Ovary (tissue), 10 donors: ENCODE measurements at places on chromosomes 3 and 15.

GRCh38 chr3:38573556-38573955 is 75.9 kb downstream of the SCN5A start:
- no peak for DNase-seq

DNA sequence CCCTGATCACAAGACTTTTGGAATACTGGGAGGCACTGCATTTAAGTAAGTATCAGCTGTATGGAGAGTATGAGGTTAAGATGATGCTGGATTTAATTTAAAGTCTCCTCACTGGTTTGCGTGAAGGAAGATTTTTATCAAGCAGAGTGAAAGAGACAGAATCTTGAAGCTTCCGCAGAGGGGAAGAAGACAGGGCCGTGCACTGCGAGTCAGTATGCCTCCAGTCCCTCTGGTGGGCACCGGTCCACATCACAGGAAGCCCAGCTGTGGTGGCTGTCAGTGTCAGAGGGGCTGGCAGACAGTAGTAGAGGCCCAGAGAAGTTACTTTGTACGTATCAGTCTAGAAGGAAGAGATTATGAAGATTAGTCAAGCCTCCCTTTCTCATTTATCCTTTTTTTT is 379.0 kb upstream of the TPRG1 start:
- DNase-seq, result peak; percentile 21

- no peak for DNase-seq
Measured at GRCh38 chr3:56269755-56270535, 198.3 kb downstream of the ERC2 start.

- no peak for DNase-seq
Measured at GRCh38 chr3:111607240-111607920, 12.2 kb upstream of the ZBED2 start.
